GM23248 (cell line): ENCODE measurements at places on chromosomes 7 and 10. TPM values are rescaled to one million over a fixed set of nuclear protein-coding genes. Genes with fewer than 3 reads are reported as not detected.

Gene ECHDC3
- total RNA-seq: 0.63 and 0.97 TPM in 2 replicates

Gene OR2A42
- 0.25 and 0.32 TPM in 2 replicates for total RNA-seq

Gene TMEM196
- total RNA-seq: not detected in 2 replicates

Gene URGCP
- 29.6 and 36.8 TPM in 2 replicates for total RNA-seq

Gene SLC13A4
- 0.11 TPM in 1 of 2 replicates, not detected in the other for total RNA-seq

Gene TAS2R5
- not detected in 2 replicates for total RNA-seq

Gene MRC1
- not detected in 2 replicates for total RNA-seq

Gene SNCG
- total RNA-seq: 1.2 and 1.8 TPM in 2 replicates
